ENCODE measurements at places on chromosomes 6 and 20.
A peak's percentile ranks its signal among the peaks of the same experiment; 100 is the strongest.

DNA sequence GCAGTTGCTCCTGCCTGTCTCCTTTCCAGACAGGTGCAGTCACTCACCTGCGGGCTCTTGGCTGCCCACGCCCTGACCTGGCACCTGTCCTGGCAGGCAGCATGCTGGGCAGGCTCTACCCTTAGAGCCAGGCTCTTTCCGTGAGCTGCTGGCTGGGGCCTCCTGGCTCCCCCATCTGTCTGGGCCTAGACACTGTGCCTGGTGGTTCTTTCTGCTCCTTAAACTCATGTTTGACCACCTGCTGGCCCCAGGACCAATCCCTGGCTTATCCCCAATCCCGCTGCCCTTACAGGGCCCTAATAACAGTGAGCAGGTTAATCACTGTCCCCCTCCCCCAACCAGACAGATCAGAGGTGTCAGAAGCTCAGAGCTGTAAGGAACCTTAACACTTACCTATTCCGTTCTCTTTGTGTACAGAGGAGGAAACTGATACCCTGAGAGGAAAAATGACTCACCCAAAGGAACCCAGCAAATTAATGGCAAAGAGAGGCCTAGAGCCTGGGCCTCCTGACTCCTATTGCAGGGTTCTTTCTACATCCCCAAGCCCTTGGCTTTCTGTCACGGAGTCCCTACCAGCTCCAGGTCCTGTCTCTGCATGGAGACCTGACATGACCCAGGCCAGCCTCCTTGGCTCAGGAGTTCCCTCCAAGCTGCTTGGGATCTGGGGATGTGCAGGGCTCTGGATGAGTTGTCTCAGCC lies 54.7 kb downstream of the RAB44 start:
- DNase-seq: peak; percentile 78

GRCh38 chr20:63310265-63310991 lies 17.4 kb downstream of the COL20A1 start:
- DNase-seq: no peak

DNA sequence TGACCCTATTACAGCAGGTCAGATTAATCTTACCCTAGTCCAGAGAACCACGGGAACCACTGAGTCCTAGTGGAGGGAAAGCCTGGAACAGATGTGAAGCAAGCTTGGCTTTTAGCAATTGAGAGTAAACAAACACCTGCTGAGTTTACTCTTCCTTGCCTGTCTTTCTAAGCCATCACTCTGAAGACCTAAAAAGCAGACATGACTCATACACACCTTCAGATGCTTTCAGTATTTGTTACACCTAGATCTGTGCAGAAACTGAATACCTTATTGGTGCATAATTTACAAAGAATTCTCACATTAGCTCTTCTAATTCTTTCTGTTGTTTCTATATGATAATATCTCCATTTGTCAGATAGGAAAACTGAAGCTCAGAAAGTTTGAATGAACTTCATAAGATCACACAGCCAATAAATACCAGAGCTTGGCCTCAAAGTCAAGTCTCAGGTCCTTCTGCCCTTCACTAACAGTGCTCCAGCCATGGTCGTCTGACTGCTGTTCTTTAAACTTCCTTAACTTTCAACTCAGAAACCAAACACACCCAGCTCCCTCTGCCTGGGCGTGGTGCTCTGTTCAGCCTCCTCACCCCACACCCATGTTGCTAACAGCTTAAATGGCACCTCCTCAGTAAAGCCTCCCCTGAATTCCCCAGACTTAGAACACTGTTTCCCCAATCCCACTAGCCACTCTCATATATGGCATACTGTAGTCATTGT lies 8.6 kb upstream of the GABBR1 start:
- no peak for DNase-seq

- peak; percentile 55 for DNase-seq
These were observed 677.6 kb downstream of the KIF16B start for GRCh38 chr20:15895560-15896084.

GRCh38 chr6:51260003-51260402 lies 441.3 kb downstream of the TFAP2B start:
- DNase-seq: no peak

DNA sequence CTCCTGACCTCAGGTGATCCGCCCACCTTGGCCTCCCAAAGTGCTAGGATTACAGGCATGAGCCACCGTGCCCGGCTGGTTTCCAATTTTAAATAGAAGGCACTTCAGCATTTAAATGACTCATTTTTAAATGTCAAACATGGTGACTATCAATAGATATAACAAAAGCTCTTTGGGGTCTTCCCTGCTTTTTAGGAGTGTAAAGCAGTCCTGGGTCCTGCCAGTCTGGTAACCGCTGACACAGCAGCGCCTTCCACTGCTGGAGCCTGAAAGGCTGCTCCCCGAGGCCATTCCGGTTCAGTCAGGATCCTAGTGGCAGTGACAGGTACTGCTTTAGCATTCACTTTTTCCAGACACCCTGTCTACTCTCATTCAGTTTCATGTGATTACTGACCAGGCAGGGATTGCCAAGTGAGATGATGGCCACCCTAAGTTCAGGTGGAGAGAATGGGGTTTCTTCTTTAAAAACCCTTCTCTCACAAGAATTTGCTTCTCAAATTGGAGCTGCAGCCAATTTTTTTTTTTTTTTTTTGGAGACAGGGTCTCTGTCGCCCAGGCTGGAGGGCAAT lies 5.1 kb downstream of the DIDO1 start:
- DNase-seq: peak; percentile 82

DNA sequence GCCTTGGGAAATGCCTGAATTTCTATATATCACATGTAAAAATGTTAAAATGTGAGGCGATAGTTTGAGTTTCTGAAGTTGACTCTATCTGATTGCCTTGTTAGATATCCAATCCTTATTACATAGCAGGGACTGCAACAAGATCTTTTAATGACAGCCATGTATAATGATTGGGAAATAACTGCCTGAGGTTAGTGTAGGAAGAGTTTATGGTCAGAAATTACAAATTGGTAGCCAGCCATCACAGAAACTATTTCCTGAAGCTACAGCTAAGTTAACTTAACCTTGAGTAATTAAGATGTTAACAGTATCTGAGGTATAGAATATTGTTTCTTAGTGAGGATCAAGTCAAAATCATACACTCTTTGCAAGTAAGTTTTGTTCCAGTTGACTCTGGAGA lies 41.0 kb downstream of the AKIRIN2 start:
- no peak for DNase-seq

DNA sequence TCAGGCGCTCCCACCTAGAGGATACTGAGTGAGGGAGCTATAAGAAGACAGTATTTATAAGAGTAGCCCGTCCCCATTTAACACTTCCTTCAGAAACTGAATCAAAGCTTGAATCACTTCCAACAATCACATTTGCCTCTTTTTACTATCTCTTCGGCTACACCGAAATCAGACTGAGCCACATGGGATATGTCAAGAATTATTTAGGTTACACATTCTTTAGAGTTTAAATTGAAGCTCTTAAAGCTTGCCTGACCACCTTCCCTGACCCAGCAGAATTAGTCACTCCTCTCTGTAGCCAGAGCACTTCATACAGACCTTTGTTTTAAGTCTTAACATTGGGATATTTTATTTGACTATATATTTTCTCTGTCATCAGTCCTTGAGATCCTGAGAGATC lies 163.7 kb downstream of the MAFB start:
- no peak for DNase-seq

- no peak for DNase-seq
These were observed 10.8 kb downstream of the SLC4A11 start for GRCh38 chr20:3227936-3228749.

DNA sequence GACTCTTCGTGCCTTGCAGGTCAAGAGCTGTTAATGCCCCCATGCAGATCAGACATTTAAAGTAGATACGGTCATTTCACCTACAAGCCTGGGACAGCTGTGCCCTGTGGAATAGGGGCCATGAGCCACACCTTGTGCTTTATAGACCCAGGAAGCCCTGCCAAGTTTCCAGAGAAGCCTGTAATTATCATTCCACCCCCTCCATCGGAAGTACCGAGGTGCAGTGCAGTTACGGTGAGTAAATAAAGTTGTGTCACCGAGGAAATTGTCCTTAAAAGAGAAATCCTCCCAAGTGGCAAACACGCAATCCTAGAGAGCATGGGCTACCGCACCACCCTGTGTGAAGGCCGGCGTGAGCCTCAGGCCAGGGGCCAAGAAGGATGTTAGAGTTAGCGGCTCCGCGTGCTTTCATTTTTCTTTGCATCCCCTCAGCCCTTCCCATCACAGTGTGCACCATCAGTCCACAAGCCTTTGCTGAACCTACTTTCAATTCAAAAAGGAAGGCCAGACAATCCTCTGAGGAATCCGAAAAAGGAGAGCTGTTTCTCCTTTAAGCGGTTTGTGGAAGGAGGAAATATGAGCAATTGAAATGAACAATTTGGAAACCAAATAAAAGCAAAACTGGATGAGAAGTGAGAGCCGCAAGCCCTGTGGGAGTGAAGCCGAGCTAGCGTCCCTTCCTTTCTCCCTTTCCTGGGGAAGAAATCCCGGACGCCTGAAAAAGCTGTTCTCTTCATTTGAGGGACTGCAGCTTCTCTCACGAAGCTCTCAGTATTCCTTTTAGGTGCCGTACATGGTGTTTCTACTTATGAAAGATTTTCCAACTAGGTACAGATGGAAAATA lies 183.3 kb upstream of the PDE10A start:
- no peak for DNase-seq

- no peak for DNase-seq
These were observed 184.3 kb downstream of the TAF4 start for GRCh38 chr20:61881416-61881815.

- no peak for DNase-seq
These were observed 84.2 kb upstream of the E2F3 start for GRCh38 chr6:20317430-20317829.

DNA sequence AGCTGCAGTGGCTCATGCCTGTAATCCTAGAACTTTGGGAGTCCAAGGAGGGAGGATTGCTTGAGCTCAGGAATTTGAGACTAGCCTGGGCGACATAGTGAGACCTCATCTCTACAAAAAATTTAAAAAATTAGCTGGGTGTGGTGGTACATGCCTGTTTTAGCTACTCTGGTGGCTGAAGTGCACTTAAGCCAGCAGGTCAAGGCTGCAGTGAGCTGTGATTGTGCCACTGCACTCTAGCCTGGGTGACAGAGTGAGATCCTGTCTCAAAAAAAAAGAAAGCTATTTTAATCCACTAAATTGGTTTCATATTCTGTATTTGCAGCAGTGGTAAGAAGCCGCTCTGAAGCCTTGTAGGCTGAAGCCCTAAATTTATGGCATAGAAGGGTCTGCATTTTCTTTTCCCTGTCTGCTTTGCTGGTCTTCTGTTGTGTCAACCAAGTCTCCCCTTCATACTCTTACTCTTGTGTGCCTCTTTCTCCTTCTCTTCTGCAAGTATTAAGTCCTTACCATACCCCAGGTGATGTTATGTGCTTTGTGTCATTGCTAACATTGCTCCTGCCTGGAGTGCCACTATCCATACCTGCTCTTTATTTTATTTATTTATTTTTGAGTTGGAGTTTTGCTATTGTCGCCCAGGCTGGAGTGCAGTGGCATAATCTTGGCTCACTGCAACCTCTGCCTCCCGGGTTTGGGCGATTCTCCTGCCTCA lies 70.9 kb downstream of the MYO6 start:
- no peak for DNase-seq

DNA sequence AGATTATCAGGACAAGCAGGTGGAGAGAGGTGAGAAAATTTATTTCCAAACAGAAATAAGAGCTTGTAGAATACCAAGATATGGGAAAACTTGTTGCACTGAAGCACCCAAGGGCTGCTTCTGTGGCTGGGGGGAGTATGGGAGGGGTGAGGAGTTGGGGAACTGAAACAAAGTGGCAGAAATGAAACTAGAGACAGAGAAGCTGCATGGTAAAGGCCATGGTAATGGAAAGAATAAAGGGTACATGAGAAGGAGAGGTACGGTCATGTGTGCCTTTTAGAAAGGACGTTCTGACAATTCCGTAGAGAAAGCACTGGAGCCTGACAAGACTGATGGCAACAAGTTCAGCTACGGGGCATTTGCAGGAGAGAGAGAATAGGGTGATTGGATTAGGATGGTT lies 51.6 kb upstream of the RIN2 start:
- no peak for DNase-seq

DNA sequence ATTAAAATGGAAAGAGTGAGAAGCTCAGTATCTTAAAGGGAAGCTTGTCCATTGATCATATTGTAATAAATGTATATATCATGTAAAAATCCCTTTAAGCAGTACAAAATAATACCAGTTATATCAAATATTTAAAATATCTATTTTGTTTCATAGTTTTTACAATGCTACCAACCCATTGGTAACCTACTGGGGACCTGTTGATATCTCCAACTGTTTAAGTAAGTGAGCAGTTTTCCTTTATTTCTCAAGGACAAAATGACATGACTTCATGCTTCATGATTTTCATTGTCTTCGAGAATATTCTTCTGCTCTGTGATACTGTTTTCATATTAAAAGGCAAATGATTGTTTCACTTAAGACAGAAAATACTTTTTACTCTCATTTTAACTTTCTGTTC lies 100.0 kb downstream of the ADGRG6 start:
- DNase-seq: no peak

DNA sequence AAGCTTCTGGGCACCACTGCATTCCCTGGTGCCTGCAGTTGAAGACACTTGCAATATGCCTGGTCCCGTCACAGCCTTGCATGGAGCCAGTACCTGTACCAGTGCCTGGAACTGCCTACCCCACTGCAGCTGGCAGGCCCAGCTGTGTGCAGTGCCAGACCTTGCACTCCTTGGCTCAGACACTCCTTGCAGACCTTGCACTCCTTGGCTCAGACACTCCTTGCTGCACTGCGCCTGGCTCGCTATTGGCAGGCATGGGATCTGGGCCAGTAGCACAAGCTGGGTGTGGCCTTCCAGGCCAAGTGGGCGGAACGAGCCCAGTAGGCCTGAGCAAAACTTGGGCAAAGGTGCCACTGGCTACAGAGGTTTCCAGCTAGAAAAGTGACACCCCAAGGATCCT lies 1189.1 kb downstream of the GRIK2 start:
- DNase-seq: no peak

- no peak for DNase-seq
These were observed 127.9 kb downstream of the COL19A1 start for GRCh38 chr6:69994251-69994650.

DNA sequence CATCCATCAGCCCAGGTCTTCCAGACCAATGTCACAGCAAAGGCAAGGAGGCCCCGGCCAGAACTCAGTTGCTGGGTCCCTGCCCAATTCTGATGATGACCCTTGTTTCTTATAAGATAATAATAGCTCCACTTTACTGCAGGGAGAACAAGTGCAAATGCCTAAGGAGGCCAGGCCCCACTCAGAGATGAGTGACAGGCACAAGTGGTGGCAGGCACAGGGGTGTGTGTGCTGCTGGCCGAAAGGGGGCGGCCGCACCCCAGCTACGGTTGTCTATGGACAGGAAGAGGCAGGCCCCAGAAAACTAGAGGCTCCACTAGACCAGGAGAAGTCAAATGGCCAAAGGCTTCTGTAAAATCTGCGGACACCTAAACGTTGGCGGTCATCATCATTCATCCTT lies 28.6 kb downstream of the GNAS-AS1 start:
- no peak for DNase-seq

DNA sequence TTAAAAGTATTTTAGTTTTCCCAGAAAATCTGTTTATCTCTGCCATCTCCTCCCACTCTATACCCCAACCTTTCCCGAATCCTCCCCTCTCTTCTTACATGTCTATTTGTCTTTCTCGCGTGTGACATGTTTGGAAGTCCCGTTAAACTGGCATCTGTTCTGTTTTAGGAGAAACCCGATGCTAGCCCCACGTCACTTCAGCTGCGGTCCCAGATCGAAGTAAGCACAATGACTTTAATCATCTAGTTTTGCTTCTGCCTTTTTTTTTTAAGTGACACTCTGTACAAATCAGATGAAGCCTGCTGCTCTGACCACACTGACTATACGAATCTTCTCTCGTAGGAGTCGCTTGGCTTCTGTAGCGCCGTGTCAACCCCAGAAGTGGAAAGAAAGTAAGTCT lies 97.4 kb downstream of the SASH1 start:
- DNase-seq: no peak
